Activated CD4-positive, alpha-beta T cell treated with anti-CD3 and anti-CD28 coated beads for 24 hours (primary cell): ENCODE measurements at places on chromosomes 2 and 18.

DNA sequence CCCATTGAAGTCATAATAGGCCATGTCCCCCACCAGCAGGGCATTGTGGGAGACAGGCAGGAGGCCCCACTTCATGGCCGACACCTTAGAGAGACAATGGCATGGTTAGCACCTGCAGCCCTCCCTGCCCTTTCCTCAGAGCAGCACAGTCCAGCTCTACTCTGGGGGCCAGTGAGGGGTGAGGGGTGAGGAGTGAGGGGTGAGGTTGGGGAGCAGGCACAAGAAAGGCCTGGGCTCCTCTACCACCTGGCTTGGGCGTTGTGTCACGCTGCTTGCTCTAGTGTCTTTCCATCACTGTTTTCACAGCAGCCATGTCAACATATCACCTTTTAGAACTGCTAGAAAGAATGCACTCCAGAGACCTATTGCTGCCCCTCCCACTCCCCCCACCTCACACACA is 77.2 kb downstream of the ADD2 start:
- no peak for DNase-seq

DNA sequence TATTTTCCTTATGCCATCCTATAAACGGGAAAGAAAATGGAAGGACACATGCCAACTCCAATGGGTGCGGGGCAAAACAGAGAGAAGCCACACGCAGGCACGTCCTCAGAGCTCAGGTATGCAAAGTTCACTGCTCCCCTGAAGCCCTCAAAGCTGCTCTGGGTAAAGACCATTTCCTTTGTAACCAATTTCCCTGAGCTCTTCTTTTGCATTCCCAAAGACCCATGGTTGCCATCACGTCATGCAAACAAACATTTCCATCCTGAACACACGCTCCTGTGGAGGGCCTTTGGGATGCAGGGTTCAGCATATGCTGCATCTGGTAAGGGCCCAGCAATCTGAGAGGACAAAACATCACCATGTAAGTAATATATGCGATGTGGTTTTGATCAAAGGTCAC is 69.4 kb downstream of the EMILIN2 start:
- DNase-seq = no peak

- no peak for DNase-seq
These were observed 191.3 kb downstream of the CMPK2 start for GRCh38 chr2:6674381-6674780.

GRCh38 chr2:219218217-219218731 is 484 bp downstream of the ABCB6 start:
- DNase-seq = no peak

DNA sequence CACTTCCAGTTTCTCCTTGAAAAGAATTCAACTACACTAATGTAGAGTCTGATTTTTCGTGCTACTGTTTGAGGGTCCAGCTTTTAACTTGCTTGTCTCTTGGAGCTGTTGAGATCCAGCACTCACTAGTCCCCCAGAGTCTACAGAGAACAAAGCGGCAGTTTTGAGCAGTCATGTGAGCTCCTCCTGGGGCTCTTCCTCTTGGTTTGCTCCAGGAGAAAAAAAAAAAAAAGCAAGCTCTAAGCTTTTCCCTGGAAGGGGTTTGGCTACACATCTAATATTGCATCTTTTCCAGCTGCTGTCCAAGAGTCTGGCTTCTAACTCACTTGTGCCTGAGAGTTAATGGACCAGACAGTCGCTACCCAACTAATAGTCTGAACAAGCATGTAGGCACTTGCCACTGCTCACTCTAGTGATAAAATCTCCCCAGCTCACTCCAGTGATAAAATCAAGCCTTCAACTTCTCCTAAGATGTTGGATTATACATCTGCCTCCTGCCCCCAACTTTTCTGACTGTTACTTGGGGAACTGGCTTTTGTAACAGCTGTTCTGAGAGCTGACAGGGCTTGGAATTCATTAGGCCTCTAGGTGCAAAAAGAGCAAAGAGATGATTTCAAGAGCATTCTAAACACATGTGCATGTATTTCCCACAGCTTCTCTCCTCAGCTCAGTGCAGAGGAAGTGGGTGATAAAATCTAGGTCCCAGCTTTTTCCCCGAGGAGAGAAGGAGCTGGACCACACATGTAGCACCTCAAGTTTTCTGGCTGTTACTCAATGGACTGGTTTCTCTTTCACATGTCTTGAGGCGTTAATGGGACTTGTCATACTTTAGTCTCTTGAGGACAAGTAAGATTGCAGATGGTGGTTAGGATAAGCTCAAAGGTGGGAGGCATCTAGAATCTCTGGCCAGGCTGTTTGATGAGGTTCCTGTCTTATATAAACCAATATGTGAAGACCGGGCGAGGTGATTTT is 750.5 kb downstream of the LRP1B start:
- no peak for DNase-seq

- DNase-seq = no peak
These were observed 264.6 kb upstream of the AGAP1 start for GRCh38 chr2:235229236-235229635.

DNA sequence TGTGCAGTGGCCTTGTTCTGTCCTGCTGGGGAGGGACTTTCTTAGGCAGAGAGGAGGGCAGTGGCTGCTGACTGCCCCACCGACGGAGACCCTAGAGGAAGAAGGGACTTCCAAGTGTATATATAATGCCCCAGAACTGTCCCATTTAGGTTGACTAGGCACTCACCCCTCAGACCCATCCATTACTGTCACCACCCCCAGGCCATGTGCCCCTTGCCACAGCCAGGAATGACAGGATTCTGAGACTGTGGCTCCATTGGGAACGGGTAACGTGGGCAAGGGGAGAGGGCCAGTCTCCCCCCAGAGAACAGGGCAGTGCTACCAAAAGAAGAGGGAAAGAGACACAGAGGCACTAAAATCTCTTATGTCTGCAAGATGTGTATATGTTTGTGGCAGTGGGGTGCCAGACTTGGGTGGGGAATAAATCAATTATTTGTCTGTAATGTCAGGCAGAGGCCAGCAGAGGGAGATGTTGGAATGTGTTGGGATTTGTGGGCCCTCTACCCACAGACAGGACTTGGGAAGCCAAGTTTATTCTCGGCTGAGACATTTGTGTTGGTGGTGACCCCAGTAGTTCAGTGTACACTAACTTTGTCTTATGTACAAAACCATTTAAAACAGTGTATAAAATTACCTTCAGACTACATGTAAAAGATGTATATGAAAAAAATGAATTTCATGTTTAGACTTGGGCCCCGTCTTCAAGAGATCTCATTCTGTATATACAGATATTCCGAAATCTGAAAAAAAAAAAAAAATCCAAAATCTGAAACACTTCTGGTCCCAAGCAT is 24.0 kb upstream of the TMEM37 start:
- no peak for DNase-seq
